HEK293T (cell line): ENCODE measurements at places on chromosomes 16 and 17.

DNA sequence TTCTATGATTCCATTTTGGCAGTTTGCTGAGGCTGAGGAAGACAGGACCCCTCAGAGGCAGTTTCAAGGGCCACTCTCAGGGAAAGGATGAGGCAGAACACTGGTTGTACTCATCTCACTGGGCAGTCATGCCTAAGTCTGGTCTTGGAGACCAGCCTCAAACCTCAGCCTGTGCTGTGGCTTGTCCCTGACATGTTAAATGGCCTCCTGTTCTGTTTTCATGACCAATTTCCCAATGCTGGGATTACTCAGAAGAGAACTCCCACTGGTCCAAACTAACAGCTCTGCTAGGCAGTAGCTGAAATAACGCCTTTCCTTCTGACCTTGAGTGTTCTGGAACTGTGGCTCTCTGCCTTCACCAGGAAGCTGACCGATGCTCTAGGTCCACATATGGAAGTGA, 8.4 kb upstream of the SPDYE4 start:
- no peak for DNase-seq

- no peak for DNase-seq
These were observed 4.8 kb upstream of the HOXB8 start for GRCh38 chr17:48619826-48620449.

- DNase-seq, result peak; percentile 25
These were observed 54.2 kb downstream of the SREBF1 start for GRCh38 chr17:17782523-17783115.

DNA sequence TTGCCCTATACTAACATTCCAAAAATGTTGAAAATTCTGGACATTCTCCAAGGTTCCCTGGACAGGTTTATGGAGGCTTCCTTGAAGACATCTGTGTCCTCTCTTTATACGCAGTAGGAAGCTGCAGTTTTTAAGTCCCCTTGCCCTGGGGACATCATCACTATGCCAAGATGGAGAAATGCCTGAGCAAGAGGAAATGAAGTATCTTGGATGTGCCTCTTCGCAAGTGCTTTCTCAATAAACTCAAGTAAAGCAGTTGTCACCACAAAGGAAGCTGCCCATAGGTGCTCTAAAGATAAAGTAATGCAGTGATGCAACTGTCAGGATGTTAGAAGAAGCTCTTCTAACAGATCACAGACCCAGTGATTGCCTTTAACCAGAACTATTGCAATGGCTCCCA, 71.0 kb downstream of the CDYL2 start:
- no peak for DNase-seq

- no peak for DNase-seq
These were observed 7.7 kb downstream of the AKTIP start for GRCh38 chr16:53495325-53495724.

GRCh38 chr17:57727630-57728175, 17.4 kb downstream of the CCDC182 start:
- no peak for DNase-seq

DNA sequence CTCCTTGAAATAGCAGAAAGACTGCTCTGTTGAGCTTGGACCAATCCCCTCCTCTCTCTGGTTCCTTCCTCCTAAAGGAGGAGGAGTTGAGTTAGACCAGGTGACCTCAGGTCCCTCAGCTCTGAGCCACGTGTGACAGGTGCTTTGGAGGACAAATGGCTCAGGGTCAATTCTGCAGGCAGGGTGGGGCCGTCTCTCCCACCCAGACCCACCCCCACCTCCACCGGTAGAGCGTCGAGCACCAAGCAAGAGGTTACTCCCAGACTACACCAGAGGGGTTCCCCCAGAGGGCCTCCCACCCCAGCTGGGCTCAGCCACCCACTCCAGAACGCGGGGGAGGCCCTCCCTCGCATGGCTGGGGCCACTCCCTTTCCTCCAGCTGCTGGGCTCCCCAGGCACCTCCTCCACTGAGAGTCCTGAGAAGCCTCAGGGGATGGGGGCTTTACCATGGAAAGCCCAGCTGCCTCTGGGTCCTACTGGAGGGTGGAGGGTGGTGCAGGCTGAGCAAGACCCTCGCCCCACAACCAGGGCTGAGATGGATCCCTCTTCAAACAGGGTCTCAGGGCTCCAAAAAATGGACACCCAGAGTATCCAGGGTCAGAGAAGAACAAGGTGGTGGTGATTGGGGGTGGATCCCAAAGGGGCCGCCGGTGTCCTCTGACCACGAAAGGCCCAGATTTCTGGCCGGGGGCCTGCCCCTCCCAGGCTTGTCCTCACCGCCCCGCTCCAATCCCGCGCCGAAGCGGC, 7.6 kb downstream of the MYO1C start:
- peak; percentile 27 for DNase-seq

- no peak for DNase-seq
These were observed 560.3 kb upstream of the CDH8 start for GRCh38 chr16:62596584-62596983.

GRCh38 chr17:60664022-60664421, 13.6 kb upstream of the BCAS3 start:
- DNase-seq, result no peak

- DNase-seq, result no peak
These were observed 7.2 kb upstream of the IGFALS start for GRCh38 chr16:1800701-1801100.

- peak; percentile 78 for DNase-seq
These were observed at the start of gene NRN1L for GRCh38 chr16:67884684-67885083. NRN1L (plus strand) TSS chr16:67884885; CDS start chr16:67884904, 19 bp downstream.

GRCh38 chr17:81345228-81346089, 49.8 kb upstream of the BAHCC1 start:
- peak; percentile 70 for DNase-seq

GRCh38 chr17:47324224-47325020, 667 bp downstream of the EFCAB13 start:
- DNase-seq, result no peak

GRCh38 chr17:36993227-36993626, 44.5 kb downstream of the AATF start:
- no peak for DNase-seq

DNA sequence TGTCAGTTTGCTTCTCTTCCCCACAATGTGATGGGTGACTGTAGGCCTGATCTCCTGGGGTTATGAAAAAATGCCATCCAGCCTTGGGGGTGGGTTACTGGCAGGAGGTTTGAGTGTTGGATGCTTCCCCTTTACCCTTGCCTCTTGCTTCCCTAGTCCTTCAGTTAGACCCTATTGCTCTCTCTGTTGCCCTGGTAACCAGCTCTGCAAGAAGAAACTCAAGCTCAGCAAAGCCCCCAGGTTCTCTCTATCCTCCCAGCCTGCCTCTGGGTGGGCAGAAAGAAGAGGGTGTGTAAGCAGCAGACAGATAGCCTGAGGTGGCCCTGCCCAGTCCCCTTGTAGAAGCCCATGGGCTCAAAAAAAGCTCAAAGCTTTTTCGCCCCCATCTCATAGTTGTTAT, 2.8 kb upstream of the RAPGEFL1 start:
- no peak for DNase-seq

DNA sequence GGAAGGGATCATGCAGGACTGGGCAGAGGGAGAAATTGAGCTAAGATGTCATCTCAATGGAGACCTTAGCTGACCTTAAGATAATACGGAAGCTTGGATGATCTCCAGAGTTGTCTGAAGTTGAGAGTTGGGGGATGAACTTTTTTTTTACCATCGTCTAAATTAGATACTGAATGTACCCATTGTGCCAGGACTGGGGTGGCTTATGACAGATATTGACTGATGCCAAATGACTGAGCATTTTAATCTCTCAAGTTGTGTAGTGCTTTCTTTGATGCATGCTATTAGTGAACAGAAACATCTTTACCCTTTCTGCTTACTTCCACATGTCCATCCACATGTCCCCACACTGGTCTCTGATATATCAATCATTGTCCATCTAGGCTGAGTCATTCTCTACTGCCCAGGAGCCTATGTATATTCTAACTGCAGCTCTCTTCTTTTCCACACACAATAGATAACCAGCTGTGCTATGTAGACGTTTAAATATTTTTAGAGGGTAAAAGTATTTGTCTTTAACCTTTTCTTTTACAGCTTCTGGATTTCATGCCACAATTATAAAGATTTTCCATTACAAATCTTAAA, 60.2 kb upstream of the ZKSCAN2 start:
- DNase-seq, result no peak

GRCh38 chr17:29140051-29140621, 40.1 kb downstream of the MYO18A start:
- DNase-seq, result peak; percentile 62

- DNase-seq, result no peak
These were observed 32.0 kb downstream of the GSE1 start for GRCh38 chr16:85645021-85645589.

DNA sequence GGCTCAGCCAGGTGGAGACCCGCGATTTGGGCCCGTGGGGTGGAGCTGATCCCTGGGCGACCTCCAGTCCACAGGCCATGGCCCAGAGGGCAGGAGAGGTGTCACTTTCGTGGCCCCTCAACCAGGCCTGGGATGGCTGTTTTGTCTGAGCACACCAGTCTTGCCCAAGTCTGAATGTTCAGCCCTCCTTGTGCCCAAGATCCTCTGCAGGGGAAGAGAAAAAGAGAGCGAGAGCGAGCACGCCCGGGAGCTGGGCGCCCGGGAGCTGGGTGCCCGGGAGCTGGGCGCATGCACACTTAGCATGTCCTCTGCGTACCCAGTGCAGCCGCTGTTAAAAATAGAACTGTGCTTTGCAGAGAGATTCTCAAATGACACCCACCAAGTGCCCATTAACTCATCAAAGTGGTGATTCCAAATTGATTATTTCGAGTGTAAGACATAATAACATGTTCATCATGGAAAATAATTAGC, 403.3 kb upstream of the TNRC6C start:
- no peak for DNase-seq

DNA sequence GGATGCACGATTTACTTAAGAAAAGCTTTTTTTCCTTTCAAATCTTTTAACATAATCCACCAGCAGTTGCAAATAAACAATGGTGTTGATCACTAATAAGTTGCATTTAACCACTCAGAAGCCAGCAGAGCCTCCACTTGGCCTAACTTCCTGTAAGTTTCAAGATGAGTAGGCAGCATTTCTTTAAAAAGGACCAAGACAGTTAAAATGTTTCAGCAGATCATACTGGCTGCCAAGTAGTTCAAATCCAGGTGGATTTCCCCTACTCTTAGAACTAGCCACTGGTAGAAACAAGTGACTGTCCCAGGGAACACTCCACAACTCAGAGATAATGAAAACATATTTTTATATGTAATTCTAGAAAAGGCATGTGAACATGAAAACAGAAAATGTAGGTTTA, 17.0 kb upstream of the RFFL start:
- no peak for DNase-seq

DNA sequence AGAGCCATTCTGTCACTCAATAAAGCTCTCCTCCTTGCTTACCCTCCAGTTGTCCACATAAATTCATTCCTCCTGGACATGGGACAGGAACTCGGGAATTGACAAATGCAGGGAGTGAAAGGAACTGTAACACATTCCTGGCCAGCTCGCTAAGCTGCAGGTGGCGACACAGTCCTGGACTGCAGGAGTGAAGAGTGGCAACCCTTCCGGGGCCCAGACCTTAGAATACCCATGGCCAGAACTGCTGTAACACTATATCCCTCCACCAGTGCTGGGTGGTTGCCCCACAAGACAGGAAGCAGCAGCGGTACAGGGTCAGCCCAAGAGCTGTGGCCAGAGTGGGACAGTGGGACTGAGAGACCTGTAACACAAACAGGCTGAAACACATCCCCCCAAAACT, 30.3 kb upstream of the KIF2B start:
- DNase-seq, result no peak

GRCh38 chr17:46046957-46047356, 47.9 kb downstream of the STH start:
- DNase-seq, result no peak

DNA sequence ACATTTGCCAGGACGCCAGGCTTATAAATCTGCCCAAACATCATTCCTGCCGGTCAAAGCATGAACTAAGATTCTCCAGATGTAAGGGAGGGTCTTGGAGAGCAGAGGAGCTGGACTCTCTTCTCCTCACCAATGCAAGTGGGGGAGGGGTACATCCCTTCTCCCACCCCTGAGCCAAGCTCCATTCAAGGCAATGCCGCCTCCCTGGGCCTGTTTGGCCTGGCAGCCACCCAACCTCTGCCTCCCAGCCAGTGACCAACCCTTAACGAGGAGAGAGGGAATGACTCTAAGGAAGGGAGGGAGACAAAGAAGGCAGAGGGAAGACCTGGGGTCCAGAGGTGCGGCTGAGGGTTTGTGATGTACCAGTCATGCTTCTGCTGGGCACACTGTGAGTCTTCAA, 13.8 kb downstream of the C17orf50 start:
- DNase-seq, result no peak
